ENCODE measurements at places on chromosomes 6 and 20.
A peak's percentile ranks its signal among the peaks of the same experiment; 100 is the strongest.

- DNase-seq = peak; percentile 43
- H3K4me1 ChIP-seq = peaks cover 12% of the 10 kb centered on the region
- H3K36me3 ChIP-seq = no peaks in the 10 kb centered on the region
- no peak overlapping the region for H3K4me3 ChIP-seq
- H3K27ac ChIP-seq = peak overlapping the region; percentile 28
Observed at GRCh38 chr6:55198715-55199114, 24.4 kb downstream of the HCRTR2 start.

- no peaks in the 10 kb centered on the region for H3K4me1 ChIP-seq
- H3K4me3 ChIP-seq = no peak overlapping the region
- H3K27me3 ChIP-seq = no peaks in the 10 kb centered on the region
- no peaks in the 10 kb centered on the region for H3K36me3 ChIP-seq
- DNase-seq = no peak
- no peak overlapping the region for H3K27ac ChIP-seq
Observed at GRCh38 chr20:19976595-19977372, 40.4 kb upstream of the NAA20 start.

GRCh38 chr6:113475392-113475791 is 381.8 kb upstream of the MARCKS start:
- no peaks in the 10 kb centered on the region for H3K27me3 ChIP-seq
- no peak overlapping the region for H3K4me3 ChIP-seq
- no peak for DNase-seq
- 0 out of 2 replicates have a peak, but pooled peaks cover 12% of the 10 kb centered on the region for H3K4me1 ChIP-seq

GRCh38 chr6:36171573-36171972 is 25.0 kb upstream of the BRPF3 start:
- no peaks in the 10 kb centered on the region for H3K36me3 ChIP-seq
- no peak for DNase-seq
- H3K4me3 ChIP-seq = no peak overlapping the region
- H3K27me3 ChIP-seq = no peaks in the 10 kb centered on the region
- H3K4me1 ChIP-seq = no peaks in the 10 kb centered on the region

GRCh38 chr6:137823826-137824555 is 43.1 kb upstream of the TNFAIP3 start:
- no peaks in the 10 kb centered on the region for H3K4me1 ChIP-seq
- DNase-seq = peak; percentile 18
- H3K27me3 ChIP-seq = no peaks in the 10 kb centered on the region
- H3K36me3 ChIP-seq = no peaks in the 10 kb centered on the region
